ENCODE measurements at places on chromosomes 6 and 20.

DNA sequence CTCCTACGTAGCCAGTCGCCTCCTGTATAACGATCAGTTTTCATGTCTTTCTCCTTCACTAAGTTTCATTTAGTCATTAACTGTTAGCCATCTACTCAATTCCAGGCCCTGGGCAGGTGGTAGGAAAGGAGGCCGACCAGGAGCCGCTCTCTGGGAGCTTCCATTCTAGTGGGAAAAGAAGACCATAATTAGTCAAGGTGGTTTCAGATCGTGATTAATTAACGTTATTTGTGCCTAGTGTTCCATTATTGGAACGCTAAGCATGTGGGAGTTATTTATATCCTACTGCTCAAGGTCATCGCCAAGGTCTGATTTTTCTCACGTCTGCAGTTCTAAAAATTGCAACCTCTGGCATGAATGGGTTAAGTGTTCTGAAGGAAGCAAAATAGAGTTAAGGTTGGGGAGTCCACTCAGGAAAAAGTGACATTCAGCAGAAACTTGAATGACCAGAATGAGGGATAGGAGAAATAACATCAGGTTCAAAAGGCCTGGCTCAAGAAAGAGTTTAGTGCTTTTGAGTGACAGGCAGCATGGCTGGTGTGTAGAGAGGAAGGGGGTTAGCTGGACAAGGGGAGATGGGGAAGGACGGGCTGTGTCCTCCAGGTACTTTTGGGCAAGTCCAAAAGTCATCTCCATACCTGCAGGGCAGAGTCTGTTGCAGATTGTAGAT lies 812 bp downstream of the SLC9A8 start:
- no peak for DNase-seq

DNA sequence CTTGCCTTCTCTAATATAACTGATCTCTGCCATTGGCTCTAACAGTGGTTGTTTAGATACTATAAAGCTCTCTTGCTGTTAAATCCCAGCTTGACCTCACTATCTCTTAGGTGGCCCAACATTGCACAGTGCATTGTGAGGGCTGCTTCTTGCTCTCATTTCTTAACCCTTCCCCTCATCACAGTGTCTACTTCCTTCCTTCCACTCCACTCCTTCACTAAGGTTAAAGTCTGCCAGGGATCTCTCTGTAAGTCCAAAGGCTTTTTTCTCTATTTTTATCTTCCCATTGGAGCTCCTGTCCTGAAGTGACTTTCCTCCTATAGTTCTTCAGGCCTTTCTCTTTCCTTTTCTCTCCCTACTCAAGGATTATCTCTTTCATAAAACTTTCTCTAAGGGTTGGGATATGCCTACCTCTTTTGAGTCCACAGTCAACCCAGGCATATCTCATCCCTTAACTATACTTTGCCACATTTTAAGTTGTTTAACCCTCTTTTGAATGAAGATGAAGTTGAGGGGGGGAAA lies 4.0 kb upstream of the TBC1D22B start:
- DNase-seq, result no peak

DNA sequence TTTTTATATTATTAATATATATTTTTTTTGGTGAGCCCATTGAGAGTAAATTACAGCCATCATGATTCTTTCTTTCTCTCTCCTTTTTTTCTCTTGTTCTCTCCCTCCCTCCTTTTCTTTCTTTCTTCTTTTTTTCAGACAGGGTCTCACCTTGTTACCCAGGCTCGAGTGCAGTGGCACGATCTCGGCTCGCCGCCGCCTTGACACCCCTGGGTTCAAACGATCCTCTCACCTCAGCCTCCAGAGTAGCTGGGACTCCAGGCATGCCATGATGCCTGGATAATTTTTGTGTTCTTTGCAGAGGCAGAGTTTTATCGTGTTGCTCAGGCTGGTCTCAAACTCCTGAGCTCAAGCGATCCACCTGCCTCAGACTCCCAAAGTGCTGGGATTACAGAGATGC lies 1.6 kb downstream of the CCDC170 start:
- DNase-seq, result no peak

- DNase-seq, result no peak
Observed at GRCh38 chr6:154479351-154479769, 31.1 kb downstream of the CNKSR3 start.

DNA sequence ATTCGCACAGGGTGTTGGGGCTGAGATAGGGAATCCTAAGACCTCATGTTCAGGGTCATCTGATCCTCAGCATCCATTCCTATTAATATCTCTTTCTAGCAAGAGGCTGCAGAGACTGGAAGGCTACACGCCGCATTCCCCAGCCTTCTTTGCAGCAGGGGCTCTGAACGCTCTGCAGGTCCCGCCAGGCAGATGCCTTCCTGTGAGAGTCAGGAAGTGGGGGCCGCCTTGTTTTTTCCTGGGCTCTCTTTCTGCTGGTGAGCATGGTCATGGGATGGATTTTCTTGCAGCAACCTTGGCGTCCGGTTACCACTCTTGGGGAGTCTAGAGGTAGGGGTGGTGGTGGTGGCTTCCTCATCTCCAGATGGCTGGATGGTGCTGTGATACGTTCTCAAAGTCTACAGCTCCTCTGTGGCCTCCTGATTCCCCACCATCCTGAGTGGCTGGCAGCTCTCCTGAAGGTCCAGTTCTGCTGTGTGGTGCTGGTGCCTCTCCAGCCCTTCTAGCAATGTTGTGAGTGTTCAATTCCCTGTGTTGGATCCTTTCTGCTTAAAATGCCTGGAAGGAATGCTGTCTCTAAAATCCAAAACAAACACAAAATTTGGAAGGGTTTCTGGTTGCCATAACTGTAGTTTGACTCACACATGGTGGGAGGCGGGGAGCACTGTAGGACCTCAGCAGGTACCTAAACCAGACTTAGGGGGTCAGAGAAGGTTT lies 111.9 kb downstream of the CEBPB start:
- no peak for DNase-seq

GRCh38 chr6:41277605-41278004 lies 8.9 kb downstream of the TREM1 start:
- DNase-seq, result no peak

GRCh38 chr6:47041741-47042140 lies 391 bp downstream of the ADGRF1 start:
- no peak for DNase-seq

GRCh38 chr6:91149956-91150705 lies 563.3 kb upstream of the MAP3K7 start:
- no peak for DNase-seq

DNA sequence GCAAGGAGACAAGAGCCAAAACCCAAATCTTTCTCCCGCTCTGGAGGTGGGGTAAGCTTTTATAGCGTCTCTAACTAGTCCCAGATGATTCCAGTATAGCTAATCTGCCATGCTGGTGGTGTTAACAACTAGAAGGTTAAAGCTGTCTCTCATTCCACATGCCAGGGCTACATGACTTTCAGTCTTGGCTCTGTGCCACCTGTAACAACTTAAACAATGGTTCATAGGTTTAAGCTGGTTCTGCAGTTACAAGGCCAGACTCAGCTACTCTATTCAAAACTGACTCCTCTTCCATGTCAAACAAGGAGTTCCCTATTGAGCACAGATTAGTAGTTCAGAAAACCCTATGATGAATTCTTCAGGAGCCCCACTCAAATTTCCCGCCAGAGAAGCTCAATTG lies 128.9 kb downstream of the ELOVL4 start:
- no peak for DNase-seq

DNA sequence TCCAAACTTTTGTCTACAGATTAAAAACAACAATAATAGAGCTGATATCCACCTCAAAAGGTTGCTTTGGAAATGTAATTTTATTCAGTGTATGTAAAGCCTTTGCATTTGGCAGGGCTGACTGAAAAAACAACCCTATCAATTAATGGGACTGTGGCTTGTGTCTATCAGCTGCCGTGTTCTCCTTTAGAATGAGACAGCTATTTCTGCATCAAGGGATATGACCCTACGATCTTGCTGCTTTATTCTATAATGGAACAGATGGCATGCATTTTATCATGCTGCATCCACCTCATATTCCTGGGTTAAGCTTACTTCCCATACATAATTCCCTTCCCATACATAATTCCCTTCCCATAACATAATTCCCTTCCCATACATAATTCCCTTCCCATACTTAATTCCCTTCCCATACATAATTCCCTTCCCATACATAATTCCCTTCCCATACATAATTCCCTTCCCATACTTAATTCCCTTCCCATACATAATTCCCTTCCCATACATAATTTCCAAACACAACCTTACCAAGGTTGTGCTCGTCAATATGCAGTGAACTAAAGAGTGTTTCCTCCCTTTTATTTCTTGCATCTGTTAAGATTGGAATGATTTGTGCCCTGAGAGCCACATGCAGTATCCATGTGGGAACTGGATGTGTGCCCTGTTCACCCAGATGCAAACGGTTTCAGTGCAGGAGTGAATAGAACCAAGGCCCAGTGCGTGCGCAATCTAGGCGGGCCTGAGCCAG lies 26.8 kb downstream of the SERPINB6 start:
- DNase-seq, result peak; percentile 18

DNA sequence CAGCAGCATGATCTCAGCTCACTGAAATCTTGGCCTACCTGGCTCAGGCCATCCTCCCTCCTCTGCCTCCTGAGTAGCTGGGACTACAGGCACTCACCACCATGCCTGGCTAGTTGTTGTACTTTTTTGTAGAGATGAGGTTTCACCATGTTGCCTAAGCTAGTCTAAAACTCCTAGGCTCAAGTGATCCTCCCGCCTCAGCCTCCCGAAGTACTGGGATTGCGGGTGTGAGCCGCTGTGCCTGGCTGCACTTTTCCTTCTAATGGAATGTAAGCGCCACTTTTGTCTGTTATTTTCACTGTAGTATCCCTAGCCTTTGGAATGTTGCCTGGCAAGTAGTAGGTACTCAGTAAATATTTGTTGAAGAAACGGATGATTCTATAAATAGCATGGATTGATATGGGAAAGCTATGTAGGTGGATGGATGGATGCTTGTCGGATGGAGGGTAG lies 10.4 kb upstream of the TRIB3 start:
- DNase-seq, result no peak

DNA sequence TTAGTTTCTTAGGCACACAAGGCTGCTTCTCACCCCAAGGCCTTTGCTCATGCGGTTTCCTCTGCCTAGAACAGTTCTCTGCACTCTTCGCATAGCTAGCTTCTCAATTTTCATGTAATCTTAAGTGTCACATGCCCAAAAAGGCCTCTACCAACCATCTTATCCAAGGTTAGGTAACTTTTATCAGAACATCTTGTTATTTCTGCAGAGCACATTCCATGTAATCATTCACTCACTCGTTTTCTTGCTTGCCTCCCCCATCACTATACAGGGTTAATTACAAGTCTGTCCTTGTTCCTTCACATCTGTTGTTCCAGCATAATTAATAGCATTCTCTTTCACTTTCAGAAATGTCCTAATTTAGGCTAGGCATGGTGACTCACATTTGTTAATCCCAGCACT lies 53.8 kb downstream of the NCOA6 start:
- peak; percentile 80 for DNase-seq

GRCh38 chr6:36089048-36089447 lies 41.3 kb upstream of the MAPK13 start:
- DNase-seq, result no peak

DNA sequence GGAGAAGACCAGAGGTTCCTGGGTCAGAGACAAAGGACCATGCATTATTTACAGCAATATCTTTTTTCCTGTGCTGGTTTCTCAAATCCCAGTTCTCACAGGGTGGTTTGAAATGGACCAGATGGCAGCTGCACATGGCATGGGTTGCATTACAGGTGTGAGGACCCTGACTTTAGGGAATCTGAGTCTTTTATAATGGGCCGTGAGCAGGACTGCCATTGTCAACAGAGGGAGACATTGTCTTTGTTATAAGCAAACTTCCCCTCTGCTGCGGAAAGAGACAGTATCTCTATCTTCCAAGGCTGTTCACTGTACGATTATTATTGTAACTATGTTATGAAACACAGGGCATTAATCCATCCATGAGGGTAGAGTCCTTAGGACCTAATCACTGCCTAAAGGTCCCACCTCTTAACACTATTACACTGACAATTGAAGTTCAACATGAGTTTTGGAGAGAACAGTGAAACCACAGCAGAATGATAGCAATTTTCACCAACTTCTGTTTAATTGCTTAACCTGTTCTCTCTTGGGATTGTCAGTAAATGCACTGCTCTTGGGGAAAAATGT lies 156.1 kb upstream of the AGPAT4 start:
- peak; percentile 47 for DNase-seq

- peak; percentile 42 for DNase-seq
Observed at GRCh38 chr6:136326038-136326553, 36.5 kb upstream of the BCLAF1 start.

- no peak for DNase-seq
Observed at GRCh38 chr6:77511860-77512259, 48.6 kb upstream of the HTR1B start.

GRCh38 chr6:151199991-151200390 lies 39.8 kb upstream of the AKAP12 start:
- no peak for DNase-seq

DNA sequence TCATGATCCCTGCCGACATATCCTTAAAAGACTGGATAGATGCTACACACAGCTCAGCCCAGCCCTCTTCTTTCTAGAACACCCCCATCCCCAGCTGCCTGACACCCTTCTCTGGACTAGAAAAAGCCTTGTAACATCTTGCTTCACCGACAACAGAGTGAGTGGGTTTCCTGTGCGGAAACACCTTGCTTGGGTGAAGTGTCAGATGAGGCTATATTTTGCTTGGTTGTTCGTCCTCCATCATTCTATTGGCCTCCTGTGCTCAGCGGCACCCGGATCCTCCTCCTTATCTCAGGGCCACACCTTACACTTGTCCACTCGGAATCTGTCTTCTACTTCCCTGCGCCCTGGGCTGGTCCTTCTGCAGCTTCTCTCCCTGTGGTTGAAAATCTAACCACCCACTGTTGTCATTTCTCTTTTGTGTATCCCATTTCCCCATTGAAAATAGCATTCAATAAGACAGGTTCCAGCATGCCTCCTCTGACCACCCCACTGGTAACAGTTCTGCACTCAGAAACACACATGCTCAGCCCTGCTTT lies 101.3 kb upstream of the MLN start:
- DNase-seq, result peak; percentile 40

DNA sequence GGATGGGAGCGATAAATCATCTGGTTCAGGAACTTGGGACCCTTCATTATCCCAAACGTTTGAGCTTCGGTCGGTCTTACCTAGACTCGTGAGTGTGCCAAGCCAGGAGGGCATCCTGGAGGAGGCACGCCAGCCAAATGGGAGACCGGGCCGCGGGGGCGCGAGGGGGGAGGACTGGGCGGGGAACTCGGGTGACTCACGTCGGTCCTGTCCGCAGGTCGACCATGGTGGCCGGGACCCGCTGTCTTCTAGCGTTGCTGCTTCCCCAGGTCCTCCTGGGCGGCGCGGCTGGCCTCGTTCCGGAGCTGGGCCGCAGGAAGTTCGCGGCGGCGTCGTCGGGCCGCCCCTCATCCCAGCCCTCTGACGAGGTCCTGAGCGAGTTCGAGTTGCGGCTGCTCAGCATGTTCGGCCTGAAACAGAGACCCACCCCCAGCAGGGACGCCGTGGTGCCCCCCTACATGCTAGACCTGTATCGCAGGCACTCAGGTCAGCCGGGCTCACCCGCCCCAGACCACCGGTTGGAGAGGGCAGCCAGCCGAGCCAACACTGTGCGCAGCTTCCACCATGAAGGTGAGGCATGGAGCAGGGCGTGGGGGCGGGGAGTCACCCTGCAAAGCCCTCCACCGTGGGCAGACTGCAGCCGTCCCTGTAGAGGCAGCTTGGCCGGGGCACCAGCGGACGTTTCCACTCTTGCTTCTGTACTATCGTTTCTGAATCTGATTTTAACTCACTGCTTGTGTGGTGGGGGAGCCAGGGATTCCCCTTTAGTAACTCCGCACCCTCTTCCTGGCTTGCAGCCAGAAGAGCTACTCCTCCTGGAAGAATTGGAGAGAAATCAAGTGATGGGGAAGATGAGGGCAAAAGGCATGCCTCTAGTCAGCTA lies 2.7 kb downstream of the BMP2 start:
- DNase-seq, result no peak

- DNase-seq, result peak; percentile 43
Observed at GRCh38 chr6:96716221-96716620, 121.1 kb downstream of the GPR63 start.
